ENCODE measurements at places on chromosomes 5 and 9. TPM values are rescaled to one million over a fixed set of nuclear protein-coding genes. Genes with fewer than 3 reads are reported as not detected.

The DBH gene
- total RNA-seq, result 16.7 TPM

The MBLAC2 gene
- 4.4 TPM for total RNA-seq

- DNase-seq, result no peak
Measured at GRCh38 chr9:105313238-105313637, 68.8 kb downstream of the SLC44A1 start.

GRCh38 chr9:97910357-97910756 is 11.9 kb downstream of the TRMO start:
- DNase-seq, result no peak

GRCh38 chr5:169862391-169862811 is 117.9 kb downstream of the INSYN2B start:
- no peak for DNase-seq
